ENCODE measurements at places on chromosomes 4 and X.

- DNase-seq, result no peak
These were observed 468 bp upstream of the MAGEA4 start for GRCh38 chrX:151912221-151912620.

GRCh38 chrX:21946925-21947641 lies 6.6 kb downstream of the SMS start:
- no peak for DNase-seq

GRCh38 chrX:80423744-80424143 lies 3.5 kb downstream of the TENT5D start:
- DNase-seq, result no peak

DNA sequence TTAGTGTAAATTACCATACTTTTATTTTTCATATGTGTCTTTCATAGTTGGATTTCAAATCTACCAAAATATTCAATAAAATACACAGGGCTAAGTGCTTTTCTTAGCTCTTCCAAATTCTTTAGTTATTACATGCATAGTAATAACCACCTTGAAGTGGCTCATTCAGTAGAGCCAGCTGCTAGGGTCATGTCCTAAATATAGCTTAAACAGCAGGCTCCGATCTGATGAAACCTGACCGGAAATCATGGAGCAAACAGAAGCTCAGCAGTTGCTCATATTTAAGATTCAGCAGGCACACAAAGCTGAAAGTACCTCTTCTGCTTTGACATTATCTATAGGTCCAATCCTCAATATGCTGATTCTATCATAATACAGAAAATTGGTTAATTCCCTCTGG lies 1470.4 kb downstream of the ADGRL3 start:
- DNase-seq, result no peak

DNA sequence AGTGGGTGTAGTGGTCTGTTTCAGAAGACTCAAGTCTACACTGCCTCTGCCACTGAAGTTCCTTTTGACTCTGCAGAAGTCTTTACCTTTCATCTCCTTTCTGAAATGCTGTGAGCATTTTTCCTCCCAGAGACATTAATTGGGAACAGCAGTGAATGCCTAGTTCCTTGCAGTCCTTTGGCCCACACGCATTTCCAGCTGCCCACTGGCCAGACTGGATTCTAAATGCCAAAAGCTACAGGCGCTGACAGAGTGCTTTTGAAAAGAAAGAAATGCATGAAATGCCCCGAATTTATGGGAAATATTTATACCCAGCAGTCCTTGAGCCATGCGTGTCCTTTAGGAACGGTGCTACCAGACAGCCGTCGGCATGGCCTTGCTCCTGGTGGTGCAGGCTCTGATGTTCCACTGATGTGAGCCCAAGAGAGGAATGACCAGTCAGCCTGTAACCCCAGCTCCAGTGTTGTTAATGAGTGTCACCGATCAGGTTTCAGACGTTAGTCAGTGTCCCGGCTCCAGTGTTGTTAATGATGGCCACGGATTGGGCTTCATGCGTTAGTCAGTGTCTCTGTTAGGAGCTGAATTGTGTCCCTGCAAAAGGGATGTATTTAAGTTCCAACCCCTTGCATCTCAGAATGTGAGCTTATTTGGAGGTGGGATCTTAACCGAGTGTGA lies 132.6 kb downstream of the TBL1X start:
- no peak for DNase-seq

- no peak for DNase-seq
These were observed 35.9 kb downstream of the NAP1L5 start for GRCh38 chr4:88661739-88662138.

- DNase-seq, result no peak
These were observed 28.3 kb downstream of the AGTR2 start for GRCh38 chrX:116198810-116199209.

GRCh38 chr4:1727117-1728031 lies 6.1 kb downstream of the TACC3 start:
- DNase-seq, result no peak

GRCh38 chr4:89284828-89285227 lies 22.8 kb downstream of the GPRIN3 start:
- DNase-seq, result no peak

GRCh38 chrX:54291758-54292157 lies 66.1 kb downstream of the WNK3 start:
- DNase-seq, result no peak

GRCh38 chr4:61517144-61517543 lies 317.0 kb downstream of the ADGRL3 start:
- DNase-seq, result no peak

DNA sequence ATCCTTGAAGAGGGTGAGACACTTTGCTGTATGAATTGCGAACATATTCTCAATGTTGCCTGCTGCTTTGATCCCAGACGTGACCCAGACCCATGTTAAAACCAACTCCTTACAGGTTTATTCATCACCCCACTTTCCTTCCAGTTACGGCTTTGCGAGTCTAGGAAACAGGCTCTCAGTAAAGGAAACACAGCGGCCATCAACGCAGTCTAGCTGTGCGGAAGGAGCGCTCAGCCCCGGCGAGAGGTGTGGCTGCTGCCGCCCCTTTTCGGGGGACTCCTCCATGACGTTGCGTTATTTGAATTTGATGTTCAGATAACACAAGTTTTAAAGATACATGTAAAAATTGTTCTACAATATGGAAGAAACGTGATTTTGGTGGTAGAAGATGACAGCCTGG lies 206.4 kb upstream of the FAT1 start:
- DNase-seq, result no peak

DNA sequence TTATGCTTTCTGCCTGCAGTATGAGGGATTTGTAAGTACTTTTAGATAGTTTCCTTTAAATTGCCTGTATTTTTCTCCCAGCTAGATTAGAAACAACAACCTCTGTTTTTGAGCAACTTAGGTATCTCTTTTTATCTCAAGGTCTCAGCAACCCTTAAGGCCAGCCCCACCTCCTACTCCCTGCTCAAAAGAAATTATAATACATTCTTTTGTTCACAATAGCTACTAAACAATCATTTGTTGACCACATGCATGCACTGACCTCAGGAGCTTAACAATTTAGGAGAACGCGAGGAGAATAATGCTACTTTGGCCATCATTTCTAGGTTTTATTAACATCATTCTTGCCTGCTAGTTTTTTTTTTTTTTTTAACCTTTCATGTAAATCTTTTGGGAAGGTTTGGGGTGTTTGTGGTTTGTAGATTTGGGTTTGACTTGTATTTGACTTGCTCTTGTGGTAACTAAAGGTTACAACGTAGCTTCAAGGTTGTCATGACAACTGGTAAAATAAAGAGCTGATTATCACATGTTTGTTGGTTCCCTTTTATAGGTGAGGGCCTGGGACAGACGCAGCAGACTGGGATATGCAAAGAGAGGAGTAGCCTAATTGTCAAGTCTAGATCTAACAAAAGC lies 145.4 kb upstream of the PLAC1 start:
- no peak for DNase-seq

- DNase-seq, result no peak
These were observed 81.4 kb downstream of the IRF2 start for GRCh38 chr4:184392748-184393559.

GRCh38 chr4:56255820-56256219 lies 131.5 kb downstream of the AASDH start:
- no peak for DNase-seq

DNA sequence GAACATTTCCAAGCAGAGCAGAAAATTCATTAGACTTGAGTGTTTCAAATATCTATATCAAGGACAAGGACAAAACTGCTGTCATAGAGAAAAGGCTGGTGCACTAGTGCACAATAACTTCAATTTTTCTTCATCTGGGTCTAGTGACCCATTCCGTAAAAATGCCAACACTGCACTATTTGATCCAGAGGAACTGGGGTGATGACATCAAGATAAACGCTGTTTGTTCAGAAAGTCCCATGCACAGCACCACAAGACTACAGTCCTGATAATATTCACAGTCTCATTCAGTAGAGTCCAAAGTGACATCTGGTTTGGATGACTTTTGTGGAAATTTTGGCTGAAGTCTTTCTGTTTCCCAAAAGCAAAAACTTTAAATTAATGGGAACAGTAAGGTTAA lies 303.5 kb upstream of the GALNT7 start:
- no peak for DNase-seq

All from stimulated activated CD4-positive, alpha-beta T cell treated with anti-CD3 and anti-CD28 coated beads, Interleukin-1b, Interleukin-23, amount 100 ng/mL, for 1 hour (primary cell).